Thyroid gland (tissue), 4 donors: ENCODE measurements at places on chromosomes 2 and 18. TPM values are rescaled to one million over a fixed set of nuclear protein-coding genes. Genes with fewer than 3 reads are reported as not detected.

- peak; percentile 99 for DNase-seq
Measured at GRCh38 chr2:128347701-128348539, 29.3 kb upstream of the HS6ST1 start.

DNA sequence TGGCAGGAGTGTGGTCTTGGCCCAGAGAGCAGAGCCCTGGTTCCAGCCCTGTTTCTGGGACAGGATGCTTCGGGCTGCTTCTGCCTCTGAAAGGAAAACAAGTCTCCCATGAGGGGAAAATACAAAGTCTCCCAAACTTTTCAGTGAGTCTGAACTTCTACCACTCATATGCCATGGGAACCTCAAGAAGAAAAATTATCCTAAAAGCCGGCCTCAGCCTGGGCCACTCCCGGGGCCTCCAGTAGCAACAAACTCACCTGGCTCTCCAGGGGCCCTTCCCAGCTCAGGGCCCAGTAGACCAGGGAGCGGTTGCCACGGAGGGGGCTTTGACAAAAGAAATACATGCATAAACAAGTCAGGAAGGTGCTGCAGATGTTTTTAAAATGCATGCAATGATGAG lies 289.2 kb upstream of the HDAC4 start:
- DNase-seq: no peak

DNA sequence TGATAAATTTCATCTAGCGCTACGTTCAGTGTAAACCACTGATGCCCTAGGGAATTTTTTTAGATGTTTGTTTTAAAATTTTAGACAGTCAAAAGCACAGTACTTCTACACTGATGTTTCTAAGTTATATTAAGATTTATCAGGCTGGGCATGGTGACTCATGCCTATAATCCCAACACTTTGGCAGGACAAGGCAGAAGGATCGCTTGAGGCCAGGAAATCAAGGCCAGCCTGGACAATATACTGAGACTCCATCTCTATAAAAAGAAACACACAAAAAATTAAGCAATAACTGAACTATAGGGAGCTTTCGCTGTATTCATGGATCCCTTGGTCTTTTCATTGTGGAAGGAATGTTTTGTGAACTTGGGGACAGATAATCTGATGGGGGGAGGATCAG lies 50.6 kb upstream of the MAPRE2 start:
- no peak for DNase-seq

GRCh38 chr2:45009928-45010701 lies 863 bp upstream of the SIX2 start:
- peak; percentile 63 for DNase-seq

GRCh38 chr18:62457877-62458276 lies 64.9 kb upstream of the ZCCHC2 start:
- no peak for DNase-seq

DNA sequence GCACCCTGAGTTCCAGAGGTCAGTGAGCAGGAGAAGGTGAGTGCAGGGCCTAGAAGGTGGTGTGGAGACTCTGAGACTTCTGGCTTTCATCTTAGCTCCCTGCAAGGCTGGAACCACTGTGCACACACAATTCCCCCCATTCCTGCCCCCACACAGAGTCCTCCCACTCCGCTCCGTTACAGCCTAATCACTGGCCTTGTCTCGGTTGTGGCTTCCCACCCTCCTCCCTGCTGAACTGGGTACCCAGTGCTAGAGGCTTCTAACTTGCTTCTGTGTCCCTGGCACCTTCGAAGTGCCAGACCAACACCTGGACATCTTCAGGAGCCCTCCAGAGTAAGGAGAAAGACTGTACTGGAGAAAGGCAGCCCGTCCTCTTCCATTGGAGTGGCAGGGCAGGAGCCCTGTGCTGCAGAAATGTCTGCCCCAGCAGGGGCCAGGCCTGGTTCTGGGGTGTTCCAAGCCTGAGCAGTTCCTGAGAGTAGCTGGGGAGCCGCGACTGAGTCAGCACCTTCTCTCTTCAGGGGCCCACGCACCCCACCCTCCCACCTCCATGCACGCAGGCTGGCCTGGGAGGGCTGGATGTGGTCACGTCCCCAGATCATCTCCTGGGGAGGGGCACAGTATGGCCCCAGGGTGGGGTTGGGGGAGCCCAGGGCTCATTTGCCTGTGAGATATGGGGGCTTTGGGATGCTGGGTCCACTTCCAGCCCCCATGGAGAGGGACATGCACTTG lies 23.4 kb downstream of the CROCC2 start:
- DNase-seq: no peak

- DNase-seq: no peak
Measured at GRCh38 chr2:33644215-33644614, 45.1 kb upstream of the FAM98A start.

GRCh38 chr2:9883897-9884296 lies 40.6 kb downstream of the TAF1B start:
- no peak for DNase-seq

DNA sequence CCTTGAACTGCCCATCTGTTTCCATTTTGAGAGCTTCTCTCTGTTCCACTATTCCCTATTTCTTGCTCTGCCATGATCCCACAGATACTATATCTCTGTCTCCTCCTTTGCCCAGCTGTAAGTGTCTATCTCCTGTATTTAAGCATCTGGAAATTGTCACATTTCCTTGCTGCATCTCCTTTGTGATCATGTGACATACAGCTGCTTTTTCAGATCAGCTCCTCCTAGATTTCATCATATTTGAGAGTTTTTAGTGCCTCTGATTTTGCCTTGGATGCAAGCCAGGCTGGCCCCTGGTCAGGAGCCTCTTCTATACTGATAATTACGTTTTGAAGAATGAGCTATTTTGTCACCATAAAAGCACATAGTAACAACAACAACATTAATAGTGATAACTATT lies 131.7 kb upstream of the TNP1 start:
- no peak for DNase-seq

DNA sequence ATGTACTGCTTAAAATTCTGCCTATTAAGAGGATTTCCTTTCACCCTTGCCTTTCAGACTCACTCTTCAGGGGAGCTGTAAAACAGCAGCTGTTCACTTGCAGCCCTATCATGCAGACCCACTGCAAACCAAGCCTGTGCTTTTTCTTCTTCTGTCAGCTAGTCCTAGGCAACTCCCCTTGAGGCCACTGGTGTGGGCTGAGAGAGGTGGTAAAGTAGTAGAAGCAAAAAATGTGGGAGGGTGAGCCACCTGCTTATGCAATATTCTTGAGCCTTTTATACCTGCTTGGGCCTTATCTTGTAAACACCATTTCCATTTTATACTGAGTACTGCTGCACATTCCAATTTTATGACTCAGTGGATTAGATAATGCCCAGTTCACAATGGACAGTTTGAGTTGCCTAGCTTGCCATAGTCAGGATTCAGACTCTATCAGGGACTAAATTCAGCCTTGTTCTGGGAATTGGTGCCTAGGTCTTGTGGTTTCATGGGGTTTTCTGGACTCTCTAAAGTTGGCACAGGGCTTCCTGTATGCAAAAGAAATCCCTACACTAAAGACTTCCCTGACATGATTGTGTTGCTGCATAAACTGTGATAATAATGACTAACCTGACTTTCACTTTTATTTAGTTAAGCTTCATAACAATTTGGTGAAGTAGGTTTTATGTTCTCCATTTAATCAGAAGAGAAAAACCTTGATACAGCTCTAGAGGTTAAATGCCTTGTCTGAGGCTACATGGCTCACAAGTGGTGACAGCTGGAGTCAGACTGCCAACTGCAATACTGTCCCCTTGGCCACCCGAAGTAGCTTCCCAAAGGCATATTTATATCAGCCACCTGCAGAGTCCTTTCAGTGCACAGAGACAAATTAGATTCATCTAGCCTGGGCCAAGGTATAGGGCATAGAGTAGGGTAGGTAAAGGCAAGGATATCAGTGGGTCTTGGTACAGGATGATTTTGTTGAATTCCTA lies 47.4 kb upstream of the KDM3A start:
- DNase-seq: no peak

GRCh38 chr2:147374423-147374811 lies 470.4 kb upstream of the ACVR2A start:
- no peak for DNase-seq

- no peak for DNase-seq
Measured at GRCh38 chr2:20583425-20583881, 67.4 kb downstream of the HS1BP3 start.

DNA sequence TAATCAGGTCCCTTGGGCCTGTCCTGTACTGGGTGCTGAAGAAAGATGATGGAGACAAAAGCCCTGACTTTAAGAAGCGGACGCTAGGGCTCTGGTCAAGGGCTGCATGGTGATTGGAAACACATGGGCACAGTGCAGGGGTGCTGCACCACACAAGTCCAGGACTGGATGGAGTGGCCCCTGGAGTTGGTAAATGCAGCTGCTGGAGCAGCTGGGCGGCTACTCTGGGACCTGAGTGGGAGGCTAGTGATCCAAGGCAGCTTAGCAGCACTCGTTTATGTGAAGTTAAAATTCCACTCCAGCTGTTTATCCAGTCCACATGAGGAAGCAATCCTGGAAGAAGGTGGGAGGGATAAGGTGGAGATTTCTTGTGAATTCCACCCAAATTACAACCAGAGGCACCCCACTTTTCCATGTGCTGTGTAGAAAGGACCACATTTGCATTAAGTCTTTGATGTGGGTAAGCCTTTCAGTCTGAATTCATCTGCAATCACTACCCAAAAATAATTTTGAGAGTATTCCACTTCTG lies 24.9 kb downstream of the MERTK start:
- DNase-seq: no peak

DNA sequence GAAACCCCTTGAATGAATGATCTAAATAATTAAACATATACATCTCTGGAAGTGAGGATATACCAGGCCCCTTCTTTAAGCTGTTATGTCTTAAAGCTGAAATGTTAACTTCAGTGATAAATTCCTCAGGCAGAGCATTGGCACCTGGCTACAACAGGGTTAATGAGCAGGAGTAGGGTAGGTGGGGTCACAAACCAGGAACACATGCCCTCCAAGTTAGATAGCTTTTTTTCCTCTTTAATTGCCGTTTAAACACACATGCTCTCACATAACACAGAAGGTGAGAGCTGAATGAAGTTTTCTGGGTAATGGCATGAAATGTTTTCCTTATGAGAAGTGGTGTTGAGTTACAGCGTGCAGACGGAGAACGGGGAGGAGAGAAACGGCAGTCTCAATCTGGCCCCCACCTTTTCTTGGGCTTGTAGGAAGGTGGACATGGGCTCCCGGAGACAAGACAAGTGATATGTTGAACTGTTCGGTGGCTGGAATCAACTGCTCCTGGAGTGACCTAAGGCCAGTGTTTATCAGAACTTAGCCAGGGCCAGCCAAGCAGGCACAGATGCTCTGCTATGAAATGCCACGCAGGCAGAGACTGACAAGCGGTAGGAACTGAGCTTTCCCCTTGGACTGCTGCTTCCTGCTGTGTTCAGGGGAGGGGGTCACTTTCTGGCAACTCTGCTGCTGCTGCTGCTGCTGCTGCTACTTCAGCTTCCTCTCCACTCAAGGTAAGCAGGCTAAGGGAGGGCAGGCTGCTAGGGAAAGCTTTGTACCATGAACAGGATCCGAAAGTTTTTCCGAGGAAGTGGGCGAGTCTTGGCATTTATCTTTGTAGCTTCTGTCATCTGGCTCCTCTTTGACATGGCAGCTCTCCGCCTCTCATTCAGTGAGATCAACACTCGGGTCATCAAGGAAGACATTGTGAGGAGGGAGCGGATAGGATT lies at the start of gene GALNT5:
GALNT5 (plus strand) TSS at position 394 of the 941 bp plus-strand sequence; CDS start at position 772, 378 bp downstream.
- DNase-seq: peak; percentile 13

DNA sequence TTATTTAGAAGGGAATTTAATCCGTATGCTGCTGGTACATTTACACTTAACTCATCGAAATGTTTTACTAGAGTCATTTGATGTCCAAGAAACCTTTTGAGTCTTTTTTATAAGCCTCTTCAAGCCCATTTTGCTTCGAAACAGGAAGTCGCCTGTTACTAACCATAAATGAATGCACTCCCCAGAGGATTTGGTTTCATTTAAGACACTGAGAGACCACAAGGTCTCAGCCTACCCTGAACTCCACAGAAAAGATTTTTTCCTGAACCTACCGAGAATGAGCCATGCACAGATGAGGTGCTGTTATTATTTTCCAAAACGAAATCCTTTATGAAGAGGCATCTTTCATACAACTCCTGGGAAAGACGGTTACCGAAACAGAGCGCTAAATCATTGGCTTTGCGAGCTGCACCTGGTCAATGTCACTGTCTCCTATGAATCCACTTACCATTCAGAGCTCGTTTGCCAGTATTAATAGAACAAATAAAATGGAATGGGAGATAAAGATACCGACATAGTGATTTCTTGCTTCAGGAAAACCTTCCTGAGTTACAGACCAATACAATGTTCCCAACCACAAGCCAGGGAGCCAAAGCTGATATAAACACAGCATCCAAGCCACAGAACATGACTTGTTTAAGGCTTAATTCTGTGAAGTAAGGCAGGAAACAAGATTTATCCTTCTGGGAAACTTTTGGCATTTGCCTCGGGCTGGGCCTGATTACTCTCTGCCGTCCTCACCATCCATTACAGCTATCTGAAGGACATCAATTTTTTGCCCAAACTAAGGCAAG lies 382.1 kb downstream of the OSR1 start:
- no peak for DNase-seq

DNA sequence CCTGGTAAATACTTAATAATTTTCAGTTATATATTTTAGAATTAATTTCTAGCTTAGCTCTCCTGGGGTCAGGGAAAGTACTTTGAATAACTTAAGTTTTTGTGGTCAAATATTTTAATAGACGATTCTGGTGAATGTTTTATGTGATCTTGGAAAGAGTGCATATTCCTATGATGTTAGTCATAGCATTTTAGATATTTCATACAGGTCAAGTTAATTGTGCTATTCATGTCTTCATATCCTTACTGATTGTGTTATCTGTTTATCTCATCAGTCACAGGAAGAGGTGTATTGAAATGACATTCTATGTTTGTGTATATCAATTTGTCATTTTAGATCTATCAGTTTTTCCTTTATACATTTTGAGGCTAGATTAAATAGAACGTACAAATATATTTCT lies 576.2 kb downstream of the CPS1 start:
- no peak for DNase-seq

- no peak for DNase-seq
Measured at GRCh38 chr2:54092940-54093339, 22.5 kb upstream of the ACYP2 start.

The MERTK gene
- total RNA-seq: 36.7 TPM

The CHRNG gene
- not detected for total RNA-seq

The CXCR2 gene
- total RNA-seq: not detected

The ANKRD53 gene
- total RNA-seq: 1.5 TPM

The SIX3 gene
- not detected for total RNA-seq

The CHMP3 gene
- total RNA-seq: 101 TPM

The KCNJ13 gene
- total RNA-seq: 0.81 TPM

The SKOR2 gene
- not detected for total RNA-seq

The TCF7L1 gene
- 3.1 TPM for total RNA-seq

The SLC5A7 gene
- total RNA-seq: 0.40 TPM

The NTSR2 gene
- not detected for total RNA-seq

The RAD51AP2 gene
- total RNA-seq: 0.11 TPM

The KHK gene
- 0.44 TPM for total RNA-seq

The ZNF396 gene
- total RNA-seq: 9.4 TPM

The SESTD1 gene
- 26.3 TPM for total RNA-seq

The EFR3B gene
- 21.5 TPM for total RNA-seq

The MAPK4 gene
- 10.9 TPM for total RNA-seq

The OSBPL6 gene
- total RNA-seq: 2.1 TPM

The B3GNT7 gene
- total RNA-seq: 6.8 TPM

The MAL gene
- 16.1 TPM for total RNA-seq

The CERS6 gene
- 41.3 TPM for total RNA-seq

The TMEM17 gene
- 5.8 TPM for total RNA-seq

The REG3G gene
- not detected for total RNA-seq

The AFF3 gene
- 0.54 TPM for total RNA-seq
